Activated naive CD4-positive, alpha-beta T cell treated with Interleukin-2 at 50 U/mL for 16 hours (primary cell): ENCODE measurements at places on chromosomes 3 and 15.

- DNase-seq: no peak
These were observed 213.2 kb upstream of the DCBLD2 start for GRCh38 chr3:99114565-99115291.

- DNase-seq: no peak
These were observed 413.6 kb upstream of the GRM7 start for GRCh38 chr3:6447166-6447801.

- no peak for DNase-seq
These were observed 8.6 kb upstream of the TCAIM start for GRCh38 chr3:44329946-44330345.

DNA sequence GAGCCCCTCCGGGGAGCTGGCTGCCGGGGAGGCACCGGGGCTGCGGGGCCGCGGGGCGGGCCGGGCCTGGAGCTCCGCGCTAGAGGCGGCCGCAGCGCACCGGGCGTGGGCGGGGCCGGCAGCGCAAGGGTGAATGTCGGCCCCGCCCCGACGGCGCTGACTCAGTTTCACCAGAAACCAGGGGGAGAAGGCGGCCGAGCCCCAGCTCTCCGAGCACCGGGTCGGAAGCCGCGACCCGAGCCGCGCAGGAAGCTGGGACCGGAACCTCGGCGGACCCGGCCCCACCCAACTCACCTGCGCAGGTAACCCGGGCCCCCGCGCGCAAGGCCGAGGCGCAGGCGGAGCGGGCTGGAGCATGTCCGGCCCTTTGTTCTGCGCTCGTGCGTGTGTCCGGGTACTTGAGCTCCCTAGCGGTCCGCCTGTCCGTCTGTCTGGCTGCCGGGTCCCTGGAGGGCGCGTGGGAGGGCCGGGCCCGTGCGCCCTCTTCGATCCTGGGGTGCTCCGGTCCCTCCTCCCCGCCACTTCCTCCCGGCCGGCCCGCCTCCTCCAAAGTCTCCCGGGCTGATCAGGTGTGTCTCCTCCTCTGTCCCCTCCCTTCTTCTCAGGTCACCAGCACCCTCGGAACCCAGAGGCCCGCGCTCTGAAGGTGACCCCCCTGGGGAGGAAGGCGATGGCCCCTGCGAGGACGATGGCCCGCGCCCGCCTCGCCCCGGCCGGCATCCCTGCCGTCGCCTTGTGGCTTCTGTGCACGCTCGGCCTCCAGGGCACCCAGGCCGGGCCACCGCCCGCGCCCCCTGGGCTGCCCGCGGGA is at the start of gene SPINT1:
Gene SPINT1, plus strand, starts transcription at position 164 of the 811 bp plus-strand sequence. Its CDS starts 507 bp downstream, at position 671.
- peak; percentile 83 for DNase-seq

DNA sequence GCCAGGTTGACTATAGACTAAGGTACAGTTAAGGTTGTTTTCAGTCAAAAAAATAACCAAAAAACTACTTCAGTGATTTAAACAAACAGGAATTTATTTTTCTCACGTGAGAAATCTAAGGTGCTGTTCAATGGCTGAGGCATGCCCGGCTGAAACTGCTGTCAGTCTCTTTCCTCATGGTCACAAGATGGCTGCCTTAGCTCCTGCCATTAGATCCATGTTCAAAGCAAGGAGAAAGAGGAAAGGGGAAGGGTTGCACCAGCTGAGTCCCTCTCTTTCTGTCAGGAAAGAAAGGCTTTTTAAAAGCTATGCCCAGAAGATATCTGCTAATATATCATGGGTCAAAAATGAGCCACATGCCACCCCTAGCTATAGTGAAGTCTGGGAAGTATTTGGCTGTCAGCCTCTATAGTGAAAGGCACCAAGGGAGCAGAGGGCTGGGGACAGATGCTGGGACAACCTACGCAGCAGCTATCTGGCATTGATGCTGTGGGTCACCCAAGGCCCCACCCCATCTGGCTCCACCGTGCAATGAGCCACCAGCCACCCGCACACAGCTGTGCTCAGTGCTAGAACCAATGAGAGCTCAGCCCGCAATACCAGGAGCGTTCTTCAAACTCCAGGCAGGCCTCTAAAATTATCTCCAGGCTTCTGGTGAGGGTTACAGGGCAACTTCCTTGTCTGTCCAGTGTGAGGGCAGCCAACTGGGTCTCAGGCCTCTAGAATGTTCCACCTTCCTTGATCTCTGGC is 64.7 kb upstream of the GATA2 start:
- no peak for DNase-seq

DNA sequence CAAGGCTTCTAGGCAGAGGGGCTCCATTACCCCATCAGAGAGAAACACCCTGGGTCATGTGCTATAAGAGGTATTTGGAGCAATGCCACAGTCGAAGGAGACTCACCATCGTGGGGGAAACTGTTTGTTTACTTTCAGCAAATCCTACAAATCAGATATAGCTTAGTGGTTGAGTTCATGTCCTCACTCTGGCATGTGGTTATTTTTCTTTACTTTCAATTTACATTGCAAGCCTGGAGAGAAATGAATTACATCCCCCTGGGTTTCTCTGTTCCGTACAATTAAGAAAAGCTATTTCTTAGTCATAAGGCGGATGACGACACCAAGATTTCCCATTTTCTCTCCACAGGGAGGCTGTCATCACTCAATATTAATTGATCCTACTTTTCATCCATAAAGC is 36.9 kb downstream of the RFTN1 start:
- DNase-seq: no peak

DNA sequence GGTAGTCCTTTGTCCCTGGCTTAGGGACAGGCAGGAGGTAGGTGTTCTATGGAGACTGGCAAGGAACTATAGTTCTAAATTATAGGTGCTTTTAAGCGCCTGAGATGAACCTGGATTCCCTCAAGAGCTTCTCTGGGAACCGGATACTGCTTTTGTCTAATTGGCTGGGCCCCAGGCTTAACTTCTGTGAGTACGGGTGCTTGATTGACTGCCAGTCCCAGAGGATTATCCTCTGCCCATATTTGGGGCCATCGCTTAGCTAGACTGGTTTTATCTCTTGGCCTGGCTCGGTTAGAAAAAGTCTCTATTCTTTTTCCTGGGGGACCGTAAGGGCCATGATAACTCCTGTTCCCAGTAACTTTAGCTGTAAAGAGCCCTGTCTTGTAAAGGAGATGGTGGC is 339.1 kb downstream of the KCNH8 start:
- DNase-seq: no peak

GRCh38 chr15:38424101-38424552 is 29.8 kb upstream of the FAM98B start:
- DNase-seq: no peak
